ENCODE measurements at places on chromosomes 2 and 18.
A peak's percentile ranks its signal among the peaks of the same experiment; 100 is the strongest.

DNA sequence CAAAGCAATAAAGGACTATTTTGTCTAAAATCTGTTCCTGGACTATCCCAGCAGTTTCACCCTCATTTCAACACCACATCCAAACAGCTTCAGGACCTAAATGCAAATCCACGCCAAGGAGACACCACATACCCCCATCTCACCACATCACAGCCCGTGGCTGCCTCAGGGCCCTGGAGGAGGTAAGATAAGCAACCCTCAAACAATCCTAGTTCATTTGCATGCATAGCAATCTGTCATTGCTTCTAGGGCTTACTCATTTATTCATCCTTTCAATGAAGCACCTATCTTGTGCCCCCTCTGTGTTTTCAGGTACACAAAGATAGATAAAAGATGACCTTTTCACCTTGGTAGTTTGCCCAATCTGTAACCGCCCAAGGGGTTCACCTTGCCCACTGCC is 86.5 kb downstream of the VSNL1 start:
- no peak for DNase-seq

GRCh38 chr2:41068740-41069139 is 616.9 kb upstream of the SLC8A1 start:
- no peak for DNase-seq

- no peak for DNase-seq
Observed at GRCh38 chr2:138600732-138601457, 99.3 kb downstream of the SPOPL start.

- no peak for DNase-seq
Observed at GRCh38 chr18:3878401-3878800, 428.4 kb downstream of the TGIF1 start.

GRCh38 chr2:212173331-212173730 is 365.3 kb downstream of the ERBB4 start:
- DNase-seq: no peak

- DNase-seq: peak; percentile 52
Observed at GRCh38 chr18:21458310-21458709, 142.2 kb downstream of the ESCO1 start.

GRCh38 chr2:172427990-172428831 is 825 bp downstream of the ITGA6 start:
- peak; percentile 51 for DNase-seq

DNA sequence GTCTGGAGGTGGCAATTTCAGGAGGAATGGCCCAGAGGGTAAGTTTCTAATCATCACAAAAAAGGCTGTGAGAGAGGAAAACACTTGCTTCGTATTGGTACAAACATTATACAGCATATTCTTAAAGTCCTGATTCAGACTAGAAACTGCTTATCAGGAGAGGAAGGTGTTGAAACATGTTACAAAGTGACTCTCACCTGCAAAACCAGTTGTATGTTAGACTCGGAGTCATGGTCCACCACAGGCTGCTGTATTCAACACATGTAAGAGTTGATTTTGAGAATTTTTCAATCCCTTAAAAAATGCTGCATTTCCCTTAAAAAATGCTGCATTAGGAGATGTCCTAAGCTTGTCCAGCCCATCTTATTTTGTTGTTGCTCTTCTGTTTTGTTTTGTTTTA is 61.5 kb downstream of the MBP start:
- no peak for DNase-seq

- DNase-seq: peak; percentile 31
Observed at GRCh38 chr2:72300147-72300684, 152.6 kb upstream of the CYP26B1 start.

- peak; percentile 80 for DNase-seq
Observed at GRCh38 chr2:24721470-24721869, 71.7 kb downstream of the PTRHD1 start.

DNA sequence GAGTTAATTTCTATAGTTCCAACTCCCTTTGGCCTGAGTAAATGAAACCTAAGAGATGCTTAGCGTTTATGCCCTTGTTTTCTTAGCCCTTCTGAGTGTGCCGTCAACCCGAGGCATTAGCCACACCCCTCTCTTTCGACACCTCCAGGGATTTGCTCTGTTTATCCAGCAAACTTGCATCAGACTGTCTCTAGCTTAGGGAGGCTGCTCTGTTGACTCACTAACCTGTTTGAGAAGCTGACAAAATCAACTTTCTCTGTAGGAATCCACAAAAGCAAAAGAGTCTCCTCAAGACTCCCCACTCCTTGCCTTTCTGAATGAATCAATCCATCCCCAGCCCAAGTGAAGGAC is 317.6 kb downstream of the TNS1 start:
- DNase-seq: peak; percentile 77

DNA sequence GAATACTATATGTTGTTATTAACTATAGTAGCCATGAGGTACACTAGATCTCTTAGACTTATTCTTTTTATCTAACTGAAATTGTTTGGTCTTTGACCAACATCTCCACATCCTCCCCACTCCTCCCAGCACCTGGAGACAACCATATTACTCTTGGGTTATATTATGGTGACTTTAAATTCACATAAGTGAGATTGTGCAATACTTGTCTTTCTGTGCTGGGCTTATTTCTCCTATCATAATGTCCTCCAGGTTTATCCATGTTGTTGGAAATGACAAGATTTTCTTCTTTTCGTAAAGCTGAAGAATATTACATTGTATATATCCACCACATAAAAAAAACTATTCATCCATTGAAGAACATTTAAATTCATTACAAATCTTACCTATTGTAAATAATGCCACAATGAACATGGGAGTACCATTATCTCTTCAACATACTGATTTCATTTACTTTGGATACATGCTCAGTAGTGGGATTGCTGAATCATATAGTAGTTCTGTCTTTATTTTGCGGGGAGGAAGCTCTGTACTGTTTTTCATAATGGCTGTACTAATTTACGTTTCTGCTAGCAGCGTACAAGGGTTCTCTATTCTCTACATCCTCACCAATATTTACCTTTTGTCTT is 159.2 kb upstream of the SCN7A start:
- DNase-seq: no peak

- no peak for DNase-seq
Observed at GRCh38 chr18:79423211-79424007, 27.7 kb downstream of the NFATC1 start.

- DNase-seq: no peak
Observed at GRCh38 chr2:240911641-240912265, 5.6 kb downstream of the CROCC2 start.

- no peak for DNase-seq
Observed at GRCh38 chr18:51933903-51934302, 406.1 kb upstream of the DCC start.

DNA sequence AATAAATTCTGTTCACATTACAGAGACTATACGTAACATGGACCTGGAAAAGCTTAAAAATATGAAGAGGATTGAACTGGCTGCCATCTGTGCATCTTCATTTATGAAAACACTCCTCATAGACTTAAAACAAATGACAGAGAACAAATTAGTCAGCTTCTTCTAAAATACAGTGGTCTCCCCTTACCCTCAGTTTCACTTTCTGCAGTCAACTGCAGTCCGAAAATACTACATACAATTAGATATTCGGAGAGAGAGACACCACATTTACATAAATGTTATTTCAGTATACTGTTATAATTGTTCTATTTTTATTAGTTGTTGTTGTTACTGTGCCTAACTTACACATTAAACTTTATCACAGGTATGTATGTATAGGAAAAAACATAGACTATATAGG is 6.5 kb downstream of the RNF103 start:
- DNase-seq: no peak

DNA sequence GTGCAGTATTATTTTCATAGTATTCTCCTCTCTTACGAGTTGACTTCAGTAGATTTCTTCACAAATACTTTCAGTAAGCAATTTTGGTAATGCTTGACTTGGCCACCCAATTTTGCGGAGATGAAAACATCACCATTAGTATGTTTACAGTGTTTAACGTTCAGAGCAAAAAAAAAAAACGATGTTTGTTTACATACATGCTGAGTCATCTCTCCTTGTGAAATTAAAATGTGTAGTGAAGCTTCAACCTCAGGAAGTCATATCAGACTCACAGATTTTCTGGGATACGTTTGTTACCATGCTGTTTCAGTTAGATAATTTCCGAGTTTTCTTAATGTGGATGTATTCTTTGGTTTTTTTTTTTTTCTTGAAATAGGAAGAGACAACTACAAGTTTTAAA is 100.1 kb downstream of the CTNNA2 start:
- DNase-seq: no peak

- no peak for DNase-seq
Observed at GRCh38 chr18:73717570-73717969, 430.1 kb downstream of the FBXO15 start.

- peak; percentile 65 for DNase-seq
Observed at GRCh38 chr2:45743531-45744396, 92.3 kb downstream of the PRKCE start.

GRCh38 chr2:240983996-240984498 is 14.4 kb upstream of the SNED1 start:
- DNase-seq: peak; percentile 75

- no peak for DNase-seq
Observed at GRCh38 chr2:48065096-48065495, 158.8 kb upstream of the FBXO11 start.

DNA sequence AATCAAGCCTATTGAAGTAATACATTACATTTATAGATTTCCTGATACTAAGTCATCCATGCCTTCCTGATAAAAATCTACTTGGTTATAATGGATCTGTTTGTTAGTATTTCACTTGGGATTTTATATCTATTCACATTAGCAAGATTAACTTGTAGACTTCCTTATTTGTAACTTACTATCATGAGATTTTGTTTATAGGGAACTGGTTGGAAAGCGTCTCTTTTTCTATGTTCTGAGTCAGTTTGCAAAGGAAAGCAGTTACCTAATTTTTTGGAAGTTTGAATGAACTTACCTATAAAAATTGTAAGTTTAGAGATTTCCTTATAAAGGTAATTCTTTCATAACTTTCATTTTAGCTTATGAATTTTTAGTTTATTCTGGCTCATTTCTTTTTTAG is 141.4 kb downstream of the SMAD7 start:
- DNase-seq: no peak

DNA sequence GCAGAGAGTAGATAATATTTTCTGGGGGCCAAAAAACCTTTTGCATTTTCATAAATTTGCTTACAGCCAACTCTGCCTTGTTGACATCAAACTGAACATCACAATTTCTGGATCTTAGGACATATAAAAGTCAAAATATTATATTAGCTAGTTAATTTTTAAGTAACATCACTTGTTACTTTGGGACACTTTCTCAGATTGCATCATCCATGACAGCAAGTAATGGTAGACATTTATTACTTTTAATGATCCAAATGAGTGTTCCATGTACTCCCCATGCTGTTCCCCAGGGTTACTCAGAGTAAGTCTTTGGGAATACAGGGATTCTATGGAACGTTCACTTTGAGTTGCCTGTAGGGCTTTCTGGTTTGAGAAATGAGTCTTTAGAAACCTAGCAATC is 39.1 kb upstream of the CWC22 start:
- DNase-seq: no peak

DNA sequence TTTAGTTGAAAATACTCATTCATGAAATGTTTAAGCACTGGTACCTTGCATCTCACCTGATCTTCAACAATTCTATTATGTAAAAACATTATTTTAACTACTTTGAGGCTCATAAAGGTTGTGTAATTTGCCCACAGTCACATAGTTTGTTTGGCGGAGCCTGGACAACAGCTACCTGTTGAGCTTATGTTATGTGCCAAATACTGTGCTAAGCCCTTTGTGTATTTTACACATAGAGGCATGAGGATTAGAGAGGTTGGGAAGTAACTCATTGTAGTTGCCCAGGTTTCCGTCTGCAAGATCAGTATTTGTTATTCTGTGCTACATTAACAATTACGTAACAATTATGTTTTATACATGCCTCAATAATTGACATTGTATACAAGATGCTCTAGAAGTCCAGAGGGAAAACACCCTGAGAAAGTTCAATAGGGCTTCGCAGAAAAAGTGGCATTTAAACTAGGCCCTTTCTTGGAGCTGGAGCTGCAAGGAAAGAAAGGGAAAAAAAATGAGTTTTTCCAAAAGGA is 80.4 kb downstream of the BOLA3 start:
- DNase-seq: no peak

DNA sequence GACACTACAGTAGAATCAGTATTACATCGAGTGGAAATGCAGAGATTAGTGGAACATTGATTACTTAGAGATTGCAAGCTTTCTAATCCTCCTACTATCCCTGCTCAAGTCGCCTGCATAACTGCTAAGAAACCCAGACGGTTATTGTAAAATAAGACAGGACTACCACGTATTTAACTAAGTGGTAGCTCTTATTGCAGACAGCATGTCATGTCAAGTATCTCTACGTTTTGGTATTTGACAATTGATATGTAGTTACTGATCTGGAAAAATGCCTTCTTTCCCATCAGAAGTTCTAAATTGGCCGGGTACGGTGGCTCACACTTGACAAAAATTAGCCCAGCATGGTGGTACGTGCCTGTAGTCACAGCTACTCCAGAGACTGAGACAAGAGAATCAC is 404.1 kb downstream of the CBLN2 start:
- no peak for DNase-seq

GRCh38 chr2:88068044-88068443 is 419 bp downstream of the SMYD1 start:
- no peak for DNase-seq

DNA sequence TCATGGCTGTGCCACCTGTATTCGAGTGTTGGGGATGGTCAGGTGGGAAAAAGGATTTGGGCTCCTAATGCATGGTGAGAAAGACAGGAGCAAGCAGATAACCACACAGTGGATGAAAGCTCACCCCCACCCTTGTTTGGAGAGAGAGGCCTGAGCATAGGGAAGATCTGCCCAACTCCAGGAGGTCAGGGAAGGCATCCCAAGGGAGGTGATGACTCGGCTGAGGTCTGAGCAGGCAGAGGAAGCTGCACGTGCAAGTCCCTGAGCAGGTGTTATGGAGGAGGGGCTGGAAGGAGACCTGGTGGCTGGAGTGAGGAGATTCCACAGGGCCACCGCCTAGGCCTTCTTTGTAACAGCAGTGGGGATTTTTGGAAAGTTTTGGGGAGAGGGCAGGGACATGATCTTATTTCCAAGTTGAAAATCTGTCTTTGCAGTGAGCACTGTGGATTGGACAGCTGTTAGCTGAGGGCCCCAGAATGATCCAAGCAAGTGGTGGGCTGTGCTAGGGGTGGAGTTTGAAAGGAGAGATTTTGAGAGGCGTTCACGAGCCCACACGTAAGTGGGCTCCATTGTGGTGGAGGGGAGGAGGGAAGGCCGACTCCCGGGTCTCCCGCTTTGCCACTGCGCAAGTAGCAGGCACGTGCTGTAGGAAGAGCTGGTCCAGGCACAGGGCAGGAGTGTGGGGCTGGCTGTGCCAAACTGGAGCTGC is 228.5 kb downstream of the GLI2 start:
- no peak for DNase-seq

- DNase-seq: no peak
Observed at GRCh38 chr18:7066965-7067555, 50.5 kb downstream of the LAMA1 start.

DNA sequence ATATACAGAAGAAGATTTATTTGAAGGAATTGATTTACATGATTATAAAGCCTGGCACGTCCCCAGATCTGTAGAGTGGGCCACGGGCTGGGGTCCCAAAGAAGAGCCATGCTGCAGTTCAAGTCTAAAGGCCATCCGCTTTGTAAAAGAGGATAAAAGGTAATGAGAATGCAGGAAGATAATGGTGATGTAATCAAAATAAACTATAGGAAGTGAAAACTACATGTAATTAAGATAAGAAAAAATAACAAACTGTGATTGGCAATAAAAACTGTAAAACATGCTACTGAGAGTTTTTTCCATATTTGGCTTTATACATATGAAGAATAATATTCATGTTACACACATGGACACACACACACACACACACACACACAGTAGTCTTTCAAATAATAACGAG is 59.0 kb upstream of the TMEFF2 start:
- DNase-seq: no peak

GRCh38 chr2:25701801-25702200 is 28.4 kb upstream of the DTNB start:
- DNase-seq: no peak
